ENCODE measurements at places on chromosomes 4 and X.

GRCh38 chr4:115334736-115335411 is 221.5 kb upstream of the NDST4 start:
- DNase-seq, result no peak

- no peak for DNase-seq
Observed at GRCh38 chr4:11669156-11669555, 240.5 kb upstream of the HS3ST1 start.

- DNase-seq, result no peak
Observed at GRCh38 chr4:96602661-96603060, 762.8 kb downstream of the PDHA2 start.

- DNase-seq, result no peak
Observed at GRCh38 chrX:28756647-28757046, 169.4 kb downstream of the IL1RAPL1 start.

DNA sequence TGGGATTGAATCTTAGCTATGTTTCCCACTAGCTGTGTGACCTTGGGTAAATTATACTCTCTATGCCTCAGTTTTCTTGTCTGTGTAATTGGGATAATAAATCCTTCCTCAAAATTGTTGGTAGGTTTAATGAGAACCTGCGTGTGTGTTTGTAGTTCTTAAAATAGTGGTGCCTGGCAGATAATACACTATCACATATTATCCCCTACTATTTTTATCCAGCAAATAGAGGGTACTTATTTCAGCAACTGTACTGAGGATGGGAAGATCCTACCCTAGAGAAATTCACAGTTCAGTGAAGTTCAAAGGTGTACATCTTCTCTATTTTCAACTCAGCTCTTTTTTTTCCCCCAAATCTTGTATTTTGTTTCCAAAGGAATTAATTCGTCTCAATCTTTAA is 17.2 kb downstream of the ABHD18 start:
- DNase-seq, result no peak

- no peak for DNase-seq
Observed at GRCh38 chr4:76426272-76426671, 5.3 kb upstream of the CCDC158 start.

- no peak for DNase-seq
Observed at GRCh38 chr4:104492183-104492771, 2.4 kb downstream of the CXXC4 start.

DNA sequence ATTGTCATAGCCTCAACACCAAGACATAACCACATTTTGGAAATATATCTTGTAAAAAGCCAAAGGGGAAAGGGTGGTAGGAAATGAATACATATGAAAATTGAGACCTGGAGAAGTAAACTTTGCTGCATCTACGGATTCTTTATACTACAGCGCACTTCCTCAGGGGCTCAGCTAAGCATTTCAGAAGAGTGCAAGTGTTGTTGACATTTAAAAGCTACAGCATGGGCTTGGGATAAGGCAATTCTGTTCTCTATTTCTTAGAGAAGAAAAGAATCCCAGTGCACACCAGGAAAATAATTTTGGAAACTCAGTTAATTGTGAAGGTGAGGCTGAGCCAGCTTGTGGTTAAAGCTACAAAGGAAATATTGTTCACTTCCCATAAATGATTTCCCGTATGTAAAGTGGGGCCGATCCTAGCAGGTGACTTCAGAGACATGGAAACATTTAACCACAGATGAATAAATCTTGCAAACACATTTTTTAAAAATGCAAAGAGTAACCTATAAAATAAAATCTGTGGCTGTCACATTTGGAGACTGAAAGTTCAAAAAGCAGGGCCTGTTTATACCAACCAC is 12.6 kb upstream of the GBA3 start:
- DNase-seq, result no peak

- DNase-seq, result no peak
Observed at GRCh38 chrX:37357436-37357835, 8.3 kb downstream of the PRRG1 start.

DNA sequence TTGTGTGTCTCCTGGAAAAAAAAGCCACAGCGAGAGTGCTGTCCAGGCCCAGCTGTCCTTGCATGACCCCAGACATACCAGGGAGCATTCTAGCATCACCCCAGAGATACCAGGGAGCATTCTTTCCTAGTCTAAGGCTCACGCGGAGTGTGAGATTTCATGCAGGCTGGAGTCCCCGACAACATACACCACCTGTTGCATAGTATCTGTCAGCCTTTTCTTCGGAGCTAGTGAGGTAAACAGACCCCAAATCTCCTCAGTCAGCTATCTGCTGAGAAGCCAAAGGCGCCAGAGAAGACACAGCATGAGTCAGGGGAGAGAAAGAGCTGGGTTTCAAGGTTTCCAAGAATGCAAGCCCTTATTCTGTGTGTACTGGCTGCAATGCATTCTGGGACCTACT is 23.1 kb upstream of the ZXDA start:
- DNase-seq, result no peak
